ENCODE measurements at places on chromosomes 6 and 20. TPM values are rescaled to one million over a fixed set of nuclear protein-coding genes. Genes with fewer than 3 reads are reported as not detected.

Gene ARG1
- 2.8 TPM for total RNA-seq

DNA sequence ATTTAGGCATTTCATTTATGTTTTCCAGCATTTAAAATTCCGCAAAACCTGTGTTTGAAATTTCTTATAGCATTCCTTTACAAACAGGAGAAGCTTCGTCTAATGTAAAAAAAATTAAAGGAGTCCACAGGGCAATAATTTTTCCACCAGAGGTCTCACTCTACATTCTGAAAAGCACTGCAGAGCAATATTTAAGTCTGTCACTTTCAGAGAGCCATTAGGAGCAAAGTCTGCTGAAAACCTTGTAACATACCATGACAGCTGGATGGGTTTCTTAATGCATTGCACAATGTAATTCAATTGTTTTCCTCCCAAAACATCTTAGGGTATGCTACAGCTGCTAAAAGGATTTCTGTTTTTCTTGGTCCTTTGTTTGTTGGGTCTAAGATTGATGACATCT, 18.0 kb downstream of the BAG2 start:
- no peak overlapping the region for H3K4me3 ChIP-seq
- H3K27me3 ChIP-seq = no peaks in the 10 kb centered on the region
- peaks cover 24% of the 10 kb centered on the region for H3K36me3 ChIP-seq
- H3K4me1 ChIP-seq = no peaks in the 10 kb centered on the region
- H3K27ac ChIP-seq = no peak overlapping the region

- no peak for DNase-seq
- no peaks in the 10 kb centered on the region for H3K36me3 ChIP-seq
- H3K4me3 ChIP-seq = no peak overlapping the region
- H3K27ac ChIP-seq = no peak overlapping the region
- H3K4me1 ChIP-seq = peaks cover 41% of the 10 kb centered on the region
Observed at GRCh38 chr6:37690964-37691735, 6.5 kb downstream of the MDGA1 start.

- H3K27ac ChIP-seq = no peak overlapping the region
- no peak overlapping the region for H3K4me3 ChIP-seq
- H3K36me3 ChIP-seq = no peaks in the 10 kb centered on the region
- H3K4me1 ChIP-seq = peaks cover 18% of the 10 kb centered on the region
- peaks cover 54% of the 10 kb centered on the region for H3K27me3 ChIP-seq
- DNase-seq = no peak
Observed at GRCh38 chr6:127520066-127520465, 931 bp upstream of the MTCL3 start.

Gene GHRH
- 14.4 TPM for total RNA-seq

Gene TRIM31
- total RNA-seq = 0.28 TPM

Gene MYBL2
- total RNA-seq = 28.8 TPM

Gene NEDD9
- 29.4 TPM for total RNA-seq

Gene MRPS26
- total RNA-seq = 47.5 TPM

GRCh38 chr6:23245572-23245971, 676.2 kb downstream of the HDGFL1 start:
- no peaks in the 10 kb centered on the region for H3K27me3 ChIP-seq
- H3K4me1 ChIP-seq = no peaks in the 10 kb centered on the region
- no peak overlapping the region for H3K27ac ChIP-seq
- no peaks in the 10 kb centered on the region for H3K36me3 ChIP-seq
- DNase-seq = no peak
- H3K4me3 ChIP-seq = no peak overlapping the region

- no peak overlapping the region for H3K27ac ChIP-seq
- no peak for DNase-seq
- H3K36me3 ChIP-seq = no peaks in the 10 kb centered on the region
Observed at GRCh38 chr20:61280217-61280980, 28.3 kb downstream of the CDH4 start.

Gene TUBB1
- 0.47 TPM for total RNA-seq

Gene BHLHE23
- 0.42 TPM for total RNA-seq

Gene GJA10
- 0.05 TPM for total RNA-seq

Gene RAD21L1
- total RNA-seq = not detected

Gene COL9A3
- 4.1 TPM for total RNA-seq

Gene JPH2
- 0.14 TPM for total RNA-seq

Gene EYS
- total RNA-seq = 0.28 TPM

- peak overlapping the region; percentile 32 for H3K27ac ChIP-seq
- H3K36me3 ChIP-seq = no peaks in the 10 kb centered on the region
- no peak for DNase-seq
- no peak overlapping the region for H3K4me3 ChIP-seq
- H3K4me1 ChIP-seq = peaks cover 45% of the 10 kb centered on the region
Observed at GRCh38 chr6:15427331-15428070, 181.6 kb downstream of the JARID2 start.

Gene APMAP
- total RNA-seq = 49.3 TPM

Gene COL10A1
- 0.24 TPM for total RNA-seq

- H3K27ac ChIP-seq = no peak overlapping the region
- H3K4me3 ChIP-seq = no peak overlapping the region
- DNase-seq = no peak
Observed at GRCh38 chr20:25397821-25398220, 7.2 kb upstream of the ABHD12 start.

GRCh38 chr20:54560357-54560756, 85.0 kb downstream of the DOK5 start:
- no peak for DNase-seq
- H3K4me3 ChIP-seq = no peak overlapping the region
- no peaks in the 10 kb centered on the region for H3K27me3 ChIP-seq
- H3K4me1 ChIP-seq = no peaks in the 10 kb centered on the region

- no peak for DNase-seq
- peak overlapping the region; percentile 56 for H3K4me3 ChIP-seq
- H3K27me3 ChIP-seq = peaks cover 100% of the 10 kb centered on the region
- H3K4me1 ChIP-seq = peaks cover 9% of the 10 kb centered on the region
- H3K27ac ChIP-seq = no peak overlapping the region
Observed at GRCh38 chr6:98832284-98833056, 1.9 kb upstream of the POU3F2 start.

GRCh38 chr20:58700823-58701222, 8.2 kb downstream of the NPEPL1 start:
- H3K27me3 ChIP-seq = no peaks in the 10 kb centered on the region
- no peak overlapping the region for H3K27ac ChIP-seq
- no peak overlapping the region for H3K4me3 ChIP-seq
- peaks cover 44% of the 10 kb centered on the region for H3K36me3 ChIP-seq

DNA sequence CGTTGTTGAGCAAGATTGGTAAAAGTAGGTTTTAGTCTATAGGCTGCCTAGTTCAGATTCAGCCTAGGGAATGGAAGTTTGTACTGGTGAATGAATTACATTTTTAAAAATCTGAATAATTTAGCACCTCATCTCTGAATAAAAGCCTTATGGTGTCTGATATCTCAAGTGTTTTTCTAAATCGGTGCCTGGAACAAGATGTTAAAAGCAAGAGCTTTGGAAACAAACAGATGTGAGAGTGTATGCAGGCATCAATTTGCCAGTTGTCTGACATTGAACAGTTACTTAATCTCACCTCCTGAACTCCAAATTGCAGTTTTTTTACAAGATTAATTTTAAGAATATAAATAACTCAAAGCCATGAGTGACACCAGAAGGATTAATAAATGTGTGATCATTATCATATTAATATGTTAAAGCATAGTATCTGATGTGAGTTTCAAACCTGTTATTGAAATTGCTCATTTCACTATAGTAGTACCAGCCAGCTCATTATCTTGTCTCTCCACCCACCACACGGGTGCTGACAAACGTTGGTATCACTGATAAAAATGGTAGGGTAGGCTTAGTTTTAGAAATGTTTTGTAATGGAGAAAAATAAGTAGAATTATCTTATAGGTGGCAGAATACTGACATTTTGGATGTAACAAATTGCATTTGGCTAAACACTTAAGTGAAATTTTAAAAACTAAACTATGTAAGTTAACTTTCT, 157.3 kb downstream of the FAM83B start:
- H3K27me3 ChIP-seq = no peaks in the 10 kb centered on the region
- no peaks in the 10 kb centered on the region for H3K4me1 ChIP-seq
- no peak for DNase-seq
- H3K27ac ChIP-seq = no peak overlapping the region
- no peak overlapping the region for H3K4me3 ChIP-seq
- H3K36me3 ChIP-seq = no peaks in the 10 kb centered on the region

DNA sequence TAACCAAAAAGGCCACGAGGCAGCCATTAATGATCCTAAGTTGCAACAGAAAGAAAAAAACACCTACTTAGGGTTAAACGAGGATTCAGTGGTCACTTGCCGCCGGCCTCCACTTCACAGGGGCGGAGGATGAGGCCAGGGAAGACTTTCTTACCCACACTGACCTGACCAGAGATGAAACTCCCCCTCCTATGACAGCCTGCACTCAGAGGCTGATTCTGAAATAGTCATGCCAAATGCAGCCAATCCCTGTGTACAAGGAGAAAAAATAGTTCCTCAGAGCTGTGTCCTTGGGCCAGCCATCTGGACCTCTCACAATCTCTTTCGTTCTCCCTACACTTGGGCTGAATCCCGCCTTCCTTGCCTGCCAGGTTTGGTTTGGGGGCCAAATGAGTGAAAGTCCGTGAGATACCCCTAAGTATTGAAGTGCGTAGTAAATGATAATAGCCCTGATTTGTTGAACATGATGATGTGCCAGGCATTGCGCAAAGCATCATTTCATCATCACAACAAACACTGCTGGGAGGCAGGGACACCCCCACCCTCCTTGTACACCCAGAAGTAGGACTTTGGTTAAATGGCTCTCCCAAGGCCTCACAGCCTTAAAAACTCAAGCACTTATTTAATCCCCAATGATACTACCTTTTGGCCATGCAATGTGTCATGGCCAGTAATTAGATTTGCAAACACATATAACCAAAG, 3.2 kb upstream of the IRF4 start:
- no peaks in the 10 kb centered on the region for H3K36me3 ChIP-seq
- peaks cover 42% of the 10 kb centered on the region for H3K27me3 ChIP-seq
- no peak overlapping the region for H3K27ac ChIP-seq
- peaks cover 4% of the 10 kb centered on the region for H3K4me1 ChIP-seq
- no peak for DNase-seq
- no peak overlapping the region for H3K4me3 ChIP-seq

Gene AKAP7
- 16.8 TPM for total RNA-seq

Gene DPPA5
- total RNA-seq = 0.09 TPM

DNA sequence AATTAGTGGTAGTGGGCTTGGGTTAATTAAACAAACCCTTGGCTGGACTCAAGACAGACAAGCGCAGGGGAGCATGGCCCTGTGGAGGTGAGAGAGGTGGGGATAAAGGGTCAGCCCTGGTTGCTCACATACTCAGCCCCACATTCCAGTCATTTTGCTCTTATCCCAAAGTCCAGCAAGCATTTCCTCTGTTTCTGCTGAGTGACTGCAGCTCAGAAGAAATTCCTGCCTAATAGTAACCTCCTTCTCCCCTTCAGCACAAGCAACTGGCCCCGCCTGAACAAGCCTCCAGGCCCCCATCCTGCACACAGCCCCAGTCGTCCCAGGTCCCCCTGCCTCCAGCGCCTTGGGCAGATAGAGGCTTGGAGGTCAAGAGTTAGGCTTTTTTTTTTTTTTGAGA, 3.6 kb upstream of the TFEB start:
- peaks cover 7% of the 10 kb centered on the region for H3K4me1 ChIP-seq
- no peak overlapping the region for H3K27ac ChIP-seq
- no peak overlapping the region for H3K4me3 ChIP-seq
- DNase-seq = no peak

DNA sequence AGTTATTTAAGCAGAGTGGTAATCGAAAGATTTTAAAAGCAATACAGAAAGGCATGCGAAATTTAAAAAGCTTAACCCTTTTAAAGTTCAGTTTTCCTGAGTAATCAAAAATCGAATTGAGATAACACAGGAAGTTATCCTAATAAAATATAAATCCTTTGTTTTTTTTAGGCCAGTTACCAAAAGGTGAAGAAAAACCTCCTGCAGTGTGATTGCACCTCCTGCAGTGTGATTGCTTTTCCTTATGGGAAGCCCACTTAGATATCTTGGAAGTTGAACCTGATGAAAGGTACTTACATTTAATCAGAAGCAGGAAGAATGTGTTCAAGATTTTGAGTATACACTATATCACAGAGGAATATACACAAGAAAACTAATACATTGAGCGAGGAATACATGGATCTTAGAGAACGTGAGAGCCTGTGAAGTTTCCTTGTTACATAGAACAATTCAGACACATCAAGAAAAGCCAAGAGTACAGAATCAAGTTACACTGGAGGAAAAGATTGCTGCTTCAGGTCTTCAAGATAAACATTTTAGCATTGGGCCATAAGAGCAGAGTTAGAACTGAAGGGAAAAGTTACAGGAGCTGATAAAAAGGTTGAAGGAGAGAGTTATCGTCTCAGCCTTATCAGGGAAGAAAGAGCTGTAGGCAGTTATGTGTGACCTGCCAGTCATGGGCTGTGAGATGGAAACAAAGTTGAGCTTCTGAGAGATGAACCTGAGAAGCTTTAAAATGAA, 7.7 kb upstream of the TMEM181 start:
- no peaks in the 10 kb centered on the region for H3K4me1 ChIP-seq
- no peak for DNase-seq
- no peak overlapping the region for H3K4me3 ChIP-seq
- peak overlapping the region; percentile 7 for H3K27ac ChIP-seq
- no peaks in the 10 kb centered on the region for H3K27me3 ChIP-seq

Gene TMEM244
- total RNA-seq = not detected

- no peak for DNase-seq
- no peaks in the 10 kb centered on the region for H3K4me1 ChIP-seq
- no peak overlapping the region for H3K4me3 ChIP-seq
- no peaks in the 10 kb centered on the region for H3K36me3 ChIP-seq
- no peak overlapping the region for H3K27ac ChIP-seq
Observed at GRCh38 chr20:21523281-21523868, 9.5 kb upstream of the NKX2-2 start.

DNA sequence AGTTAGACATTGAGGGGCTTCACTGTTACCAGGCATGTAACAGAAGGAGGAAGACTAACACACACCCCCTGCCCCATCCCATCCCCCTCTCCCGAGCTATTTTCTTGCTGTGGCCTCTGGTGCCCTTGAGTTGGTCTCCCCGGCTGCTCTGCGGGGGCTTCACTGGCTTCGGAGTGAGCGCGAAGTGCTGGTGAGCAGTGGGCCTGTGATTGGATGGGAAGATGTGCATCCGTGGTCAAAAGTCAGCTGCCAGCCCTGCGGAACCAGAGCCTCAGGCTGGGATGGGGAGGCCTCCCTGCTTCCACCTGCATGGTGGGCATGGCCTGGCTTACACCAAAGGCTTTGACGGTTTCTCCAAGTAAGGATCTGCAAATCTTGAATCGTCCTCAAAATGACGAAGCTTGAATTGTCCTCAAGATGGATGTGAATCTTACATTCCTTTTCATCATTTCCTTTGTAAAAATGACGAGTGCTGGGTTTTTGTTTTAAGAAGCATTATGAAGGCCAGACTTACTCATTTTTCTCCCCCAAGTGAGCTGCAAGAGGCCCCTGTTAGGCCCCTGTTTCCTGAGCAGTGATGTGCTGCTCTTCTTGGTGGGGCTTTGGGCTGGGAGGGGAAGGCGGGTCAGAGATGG, 23.7 kb downstream of the SPATA2 start:
- DNase-seq = no peak
- H3K4me3 ChIP-seq = no peak overlapping the region
- peaks cover 26% of the 10 kb centered on the region for H3K36me3 ChIP-seq
- H3K4me1 ChIP-seq = peaks cover 2% of the 10 kb centered on the region

DNA sequence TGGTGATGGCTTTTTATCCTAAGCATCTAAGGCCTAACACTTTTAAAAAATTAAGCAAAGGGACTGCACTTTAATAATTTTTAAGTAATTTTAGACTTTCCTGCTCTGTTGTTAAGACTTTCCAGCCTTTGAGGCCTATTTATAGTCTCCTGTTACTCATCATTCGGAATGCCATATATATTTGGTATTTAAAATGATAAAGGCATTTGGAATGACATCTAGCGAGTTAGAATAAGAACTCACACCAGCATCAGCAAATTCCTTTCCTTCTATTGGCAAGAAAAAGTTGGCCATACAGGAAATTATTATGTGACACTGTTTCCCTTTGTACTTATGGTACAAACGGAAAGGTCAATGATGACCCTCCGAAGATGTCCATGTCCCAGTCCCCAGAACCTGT, 88.1 kb upstream of the STMND1 start:
- no peak overlapping the region for H3K27ac ChIP-seq
- no peaks in the 10 kb centered on the region for H3K27me3 ChIP-seq
- no peak for DNase-seq
- peaks cover 12% of the 10 kb centered on the region for H3K4me1 ChIP-seq

Measured in thymus (tissue), 14 donors.